ENCODE measurements at places on chromosomes 13 and 19.

- DNase-seq = no peak
Observed at GRCh38 chr13:45316338-45316737, 24.6 kb downstream of the TPT1 start.

DNA sequence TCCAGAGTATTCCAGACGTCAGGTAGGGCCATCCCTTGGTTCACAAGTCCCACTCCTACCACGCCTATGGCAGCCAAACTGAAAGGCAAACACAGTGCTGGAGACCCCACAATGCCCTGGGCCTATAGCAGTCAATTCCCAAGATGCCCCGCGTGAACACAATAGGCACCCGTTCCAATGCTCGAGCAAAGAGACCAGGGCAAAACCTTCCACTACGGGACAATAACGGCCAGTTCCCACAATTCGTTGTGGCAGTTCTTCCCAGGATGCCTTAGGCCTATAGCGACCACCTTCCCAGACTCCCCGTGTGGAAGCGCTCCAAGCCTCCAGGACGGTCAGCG, 538 bp downstream of the ZNF428 start:
- DNase-seq = no peak

DNA sequence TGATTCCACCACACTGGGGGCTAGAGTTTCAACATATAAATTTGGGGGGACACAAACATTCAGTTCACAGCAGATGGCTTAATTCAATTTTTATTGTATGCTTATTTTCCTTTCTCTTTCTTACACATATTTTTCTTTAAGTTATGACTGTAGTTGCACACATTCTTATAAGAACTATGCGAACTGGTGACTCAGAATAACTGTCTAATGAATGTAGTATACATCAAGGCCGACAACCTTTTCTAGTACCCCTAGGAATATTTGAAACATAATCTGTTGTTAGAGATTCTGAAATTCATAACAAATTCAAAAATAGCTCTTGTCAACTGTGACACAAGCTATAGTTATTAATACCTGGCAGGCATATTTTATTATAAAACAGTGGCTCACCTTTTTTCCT, 695.6 kb downstream of the PCDH9 start:
- DNase-seq = no peak

GRCh38 chr13:76758257-76758656, 127.9 kb downstream of the KCTD12 start:
- DNase-seq = no peak

All from stimulated activated CD8-positive, alpha-beta memory T cell treated with anti-CD3 and anti-CD28 coated beads, Interleukin-12 subunit alpha, Interleukin-12 subunit beta, amount 100 ng/mL, for 4 hours (primary cell).